ENCODE measurements at places on chromosomes 1 and 21.

GRCh38 chr1:247269133-247269532 is 13.3 kb downstream of the VN1R5 start:
- no peak for DNase-seq

GRCh38 chr1:94110946-94111740 is 9.8 kb downstream of the ABCA4 start:
- no peak for DNase-seq

DNA sequence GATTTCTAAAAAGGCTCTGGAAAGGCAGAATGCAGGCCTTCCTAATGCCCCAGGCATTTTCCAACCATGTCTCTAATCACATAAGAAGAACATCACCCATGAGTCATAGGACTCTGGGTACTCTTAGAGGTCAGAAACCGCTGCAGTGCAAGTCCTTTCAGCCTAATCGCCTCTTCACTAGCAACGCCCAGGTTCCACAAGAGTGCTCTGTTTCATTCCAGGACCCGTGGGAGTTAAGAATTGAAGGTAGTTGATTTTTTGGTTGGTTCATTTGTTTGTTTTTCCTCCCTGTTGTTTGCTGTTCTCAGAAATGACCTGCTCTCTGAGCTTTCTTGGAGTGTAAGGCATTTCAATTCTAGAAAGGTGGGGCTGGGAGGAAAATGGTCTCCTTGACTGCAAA is 123.2 kb downstream of the NR5A2 start:
- DNase-seq = no peak

DNA sequence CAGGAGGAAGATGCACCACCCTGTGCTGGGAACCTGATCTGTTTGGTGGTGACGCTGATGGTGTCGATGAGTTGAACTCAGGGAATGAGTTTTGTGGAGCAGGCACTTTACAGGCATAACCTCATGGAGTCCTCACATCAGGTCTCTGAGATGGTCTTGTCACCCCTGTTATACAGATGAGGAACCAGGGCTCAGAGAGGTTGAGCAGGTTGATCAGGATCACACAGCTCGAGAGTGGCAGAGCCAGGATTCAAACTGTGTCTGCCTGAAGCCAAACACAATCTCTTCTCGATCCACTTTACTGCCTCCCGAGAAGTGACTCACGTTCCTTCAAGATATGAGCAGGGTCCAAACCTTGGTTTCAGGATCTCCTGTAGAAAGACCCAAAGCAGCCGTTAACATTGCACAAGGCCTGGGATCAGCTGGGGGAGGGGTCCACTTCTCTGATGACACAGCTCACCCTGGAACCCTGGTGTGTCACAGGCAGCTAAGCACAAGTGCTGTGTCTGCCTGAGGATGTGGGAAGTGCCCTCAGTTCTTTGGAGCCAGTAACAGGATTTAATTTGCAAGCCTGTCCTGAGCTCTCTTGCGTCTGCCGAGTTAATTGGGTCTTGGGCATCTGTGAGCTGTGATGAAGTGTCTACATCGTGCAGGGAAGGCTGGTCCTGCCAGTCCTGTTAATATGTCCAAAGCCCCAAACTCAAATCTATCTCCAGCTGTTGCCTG is 65.4 kb upstream of the STUM start:
- DNase-seq = no peak

DNA sequence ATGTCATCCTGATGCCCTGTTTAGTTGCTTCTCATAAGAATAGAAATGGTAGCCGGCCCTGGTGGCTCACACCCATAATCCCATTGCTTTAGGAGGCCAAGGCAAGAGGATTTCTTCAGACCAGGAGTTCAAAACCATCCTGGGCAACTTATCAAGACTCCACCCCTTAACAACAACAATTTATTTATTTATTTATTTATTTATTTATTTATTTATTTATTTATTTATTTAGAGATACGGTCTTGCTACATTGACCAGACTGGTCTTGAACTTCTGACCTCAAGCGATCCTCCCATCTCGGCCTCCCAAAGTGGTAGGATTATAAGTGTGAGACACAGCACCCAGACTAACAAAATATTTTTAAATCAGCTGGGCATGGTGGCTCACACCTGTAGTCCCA is 4.0 kb downstream of the MT1HL1 start:
- no peak for DNase-seq
